H9 (cell line): ENCODE measurements at places on chromosomes 12 and 14. TPM values are rescaled to one million over a fixed set of nuclear protein-coding genes. Genes with fewer than 3 reads are reported as not detected.

Gene NRIP2
- total RNA-seq, result 0.15 TPM in 2 replicates

Gene KLHDC1
- total RNA-seq, result not detected in 2 replicates

- no peaks in the 10 kb centered on the region for H3K27me3 ChIP-seq
- no peak overlapping the region for H3K27ac ChIP-seq
- DNase-seq, result no peak
- no peaks in the 10 kb centered on the region for H3K4me1 ChIP-seq
Observed at GRCh38 chr14:50117456-50117855, 1.1 kb upstream of the VCPKMT start.

DNA sequence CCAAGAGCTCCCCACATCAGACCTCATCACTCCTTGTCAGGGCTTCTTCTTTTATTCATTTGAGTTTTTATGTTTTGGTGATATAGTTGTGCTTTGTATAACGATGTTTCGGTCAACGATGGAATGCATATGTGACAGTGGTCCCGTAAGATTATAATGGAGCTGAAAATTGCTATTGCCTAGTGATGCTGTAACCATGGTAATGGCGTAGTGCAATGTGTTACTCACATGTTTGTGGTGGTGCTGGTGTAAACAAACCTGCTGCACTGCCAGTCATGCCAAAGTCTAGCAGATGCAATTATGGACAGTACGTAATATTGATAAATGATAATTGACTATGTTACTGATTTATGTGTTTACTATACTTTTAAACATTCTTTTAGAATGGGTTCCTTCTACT is 16.3 kb downstream of the CYP46A1 start:
- peaks cover 18% of the 10 kb centered on the region for H3K36me3 ChIP-seq
- no peak overlapping the region for H3K4me3 ChIP-seq
- no peak overlapping the region for H3K27ac ChIP-seq
- H3K27me3 ChIP-seq, result no peaks in the 10 kb centered on the region
- no peaks in the 10 kb centered on the region for H3K4me1 ChIP-seq

DNA sequence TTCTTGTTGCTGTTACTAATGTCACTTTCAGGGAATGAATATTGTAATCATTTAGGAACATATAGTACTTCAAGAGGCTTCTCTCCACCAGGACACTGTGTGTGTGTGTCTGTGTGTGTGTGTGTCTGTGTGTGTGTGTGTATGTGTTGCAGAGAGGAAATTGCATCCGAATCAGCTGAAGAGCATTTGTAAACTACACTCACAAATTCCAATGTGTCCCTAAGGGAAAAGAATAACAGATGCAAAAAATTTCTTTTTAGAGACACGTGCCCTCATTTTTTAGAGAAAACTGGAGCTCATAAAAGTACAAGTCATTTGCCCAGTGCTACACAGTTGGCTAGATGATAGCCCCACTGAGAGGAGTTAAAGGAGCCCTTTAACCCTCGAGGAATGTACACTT is 168.8 kb downstream of the ANO4 start:
- H3K4me3 ChIP-seq, result no peak overlapping the region
- no peaks in the 10 kb centered on the region for H3K27me3 ChIP-seq
- H3K27ac ChIP-seq, result no peak overlapping the region
- peaks cover 4% of the 10 kb centered on the region; the same call in 1 of the 2 replicates for H3K4me1 ChIP-seq
- H3K36me3 ChIP-seq, result no peaks in the 10 kb centered on the region

- H3K4me1 ChIP-seq, result no peaks in the 10 kb centered on the region
- H3K27ac ChIP-seq, result no peak overlapping the region
- DNase-seq, result no peak
- no peak overlapping the region for H3K4me3 ChIP-seq
- H3K27me3 ChIP-seq, result no peaks in the 10 kb centered on the region
Observed at GRCh38 chr14:23078692-23079116, 16.2 kb downstream of the ACIN1 start.

DNA sequence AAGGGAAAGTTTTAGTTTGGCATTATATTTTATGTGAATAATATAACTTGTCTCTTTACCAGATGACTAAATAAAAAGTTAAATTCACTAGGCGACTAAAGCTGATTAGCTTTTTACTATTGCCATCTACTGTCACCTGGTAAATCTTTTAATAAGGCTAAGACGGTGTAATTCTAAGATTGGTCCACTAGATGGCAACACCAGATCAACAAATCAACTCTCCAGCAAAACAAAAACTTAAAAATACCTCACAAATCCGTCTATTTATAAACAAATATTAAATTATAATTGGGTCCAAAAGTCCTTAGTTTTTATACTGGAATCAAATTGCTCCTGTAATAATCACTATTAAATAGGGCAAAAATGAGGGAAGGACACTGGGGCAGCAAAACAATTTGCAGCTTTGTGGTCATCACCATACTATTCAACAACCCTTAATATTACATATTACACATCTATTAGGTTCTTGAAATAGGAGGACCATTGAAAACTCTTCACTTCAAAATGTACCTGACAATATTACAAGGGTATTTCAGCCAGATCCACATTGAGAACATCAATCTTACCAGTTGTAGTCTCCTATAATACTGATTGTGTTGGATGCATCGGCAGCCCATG is 47.9 kb downstream of the GALC start:
- DNase-seq, result no peak
- no peaks in the 10 kb centered on the region for H3K27me3 ChIP-seq
- H3K27ac ChIP-seq, result no peak overlapping the region
- no peaks in the 10 kb centered on the region for H3K36me3 ChIP-seq
- H3K4me3 ChIP-seq, result no peak overlapping the region
- no peaks in the 10 kb centered on the region for H3K4me1 ChIP-seq
